ENCODE measurements at places on chromosomes 12 and 14. TPM values are rescaled to one million over a fixed set of nuclear protein-coding genes. Genes with fewer than 3 reads are reported as not detected.
A peak's percentile ranks its signal among the peaks of the same experiment; 100 is the strongest.

- no peak for DNase-seq
Observed at GRCh38 chr12:13913371-13913770, 68.0 kb downstream of the GRIN2B start.

DNA sequence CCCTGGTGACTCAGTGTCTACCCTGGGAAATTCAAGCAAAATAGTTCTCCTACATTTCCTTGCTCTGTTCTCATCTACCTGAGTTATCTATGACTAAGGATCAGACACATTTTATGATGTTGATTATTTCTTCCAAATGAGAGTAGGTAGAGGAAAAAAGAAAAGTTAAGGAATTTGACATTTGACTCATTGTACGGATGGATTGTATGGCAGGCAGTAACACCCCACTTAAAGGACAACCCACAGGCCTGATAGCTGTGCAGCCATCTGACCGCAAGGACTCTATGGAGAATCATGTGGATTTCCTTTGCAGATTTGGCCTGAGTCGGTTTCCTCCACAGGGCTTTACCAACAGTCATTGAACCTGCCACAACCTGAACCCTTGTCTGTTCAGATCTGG, 540.3 kb downstream of the BCL11B start:
- no peak for DNase-seq

DNA sequence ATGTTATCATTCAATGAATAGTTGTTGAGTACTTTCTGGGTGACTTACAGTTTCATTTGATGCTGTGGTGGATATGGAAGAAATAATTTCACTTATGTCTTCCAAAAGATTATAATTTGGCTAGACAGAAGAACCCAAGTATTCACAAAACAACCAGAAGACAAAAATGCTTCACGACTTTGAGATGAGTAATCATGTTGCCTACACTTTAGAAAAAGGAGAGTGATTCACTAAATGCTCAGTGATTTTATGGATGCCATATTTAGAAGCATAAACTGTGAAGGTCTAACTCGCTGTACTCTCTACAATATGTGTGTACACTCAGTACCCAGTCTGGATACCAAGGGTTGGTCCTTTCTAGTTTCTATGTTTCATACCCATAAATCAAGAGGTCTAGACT, 101.3 kb upstream of the E2F7 start:
- no peak for DNase-seq

DNA sequence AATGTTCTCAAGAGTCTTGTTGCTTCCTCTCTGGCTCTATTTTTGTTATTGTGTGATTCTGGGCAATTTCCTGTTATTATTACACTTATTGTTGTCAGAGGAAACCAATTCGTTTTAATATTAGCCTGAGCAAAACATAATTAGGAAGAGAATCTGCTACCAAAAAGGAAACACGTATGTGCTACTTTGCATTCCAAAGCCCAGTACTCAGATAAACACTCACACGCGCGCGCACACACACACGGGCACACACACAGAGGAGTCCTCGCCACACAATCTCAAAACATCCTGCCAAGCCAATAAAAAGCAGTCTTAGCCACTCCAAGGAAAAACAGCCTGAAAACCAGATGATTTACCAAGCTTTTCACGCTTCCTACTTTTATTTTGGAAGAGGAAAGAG, 400.7 kb downstream of the NUAK1 start:
- DNase-seq = peak; percentile 98

DNA sequence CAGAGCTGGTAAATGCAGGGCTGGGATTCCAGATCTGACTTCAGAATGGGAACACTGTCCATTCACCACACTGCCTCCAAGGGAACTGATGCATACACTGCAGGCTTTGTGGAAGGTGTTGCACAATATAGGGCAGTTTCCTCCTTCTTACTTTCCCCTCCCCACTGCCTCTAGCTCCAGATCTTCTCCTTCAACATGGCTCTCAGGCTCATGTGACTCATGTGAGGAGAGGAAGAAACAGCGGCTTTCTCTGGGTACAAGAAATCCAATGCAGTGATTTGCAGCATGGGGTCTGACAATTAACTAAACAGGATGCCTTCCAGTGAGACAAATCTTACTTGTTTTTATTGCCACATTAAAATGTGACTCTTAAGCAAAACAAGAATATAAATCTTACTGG, 447.6 kb upstream of the CCDC196 start:
- DNase-seq = no peak

KLHL33 gene
- 0.17 TPM for total RNA-seq

DNA sequence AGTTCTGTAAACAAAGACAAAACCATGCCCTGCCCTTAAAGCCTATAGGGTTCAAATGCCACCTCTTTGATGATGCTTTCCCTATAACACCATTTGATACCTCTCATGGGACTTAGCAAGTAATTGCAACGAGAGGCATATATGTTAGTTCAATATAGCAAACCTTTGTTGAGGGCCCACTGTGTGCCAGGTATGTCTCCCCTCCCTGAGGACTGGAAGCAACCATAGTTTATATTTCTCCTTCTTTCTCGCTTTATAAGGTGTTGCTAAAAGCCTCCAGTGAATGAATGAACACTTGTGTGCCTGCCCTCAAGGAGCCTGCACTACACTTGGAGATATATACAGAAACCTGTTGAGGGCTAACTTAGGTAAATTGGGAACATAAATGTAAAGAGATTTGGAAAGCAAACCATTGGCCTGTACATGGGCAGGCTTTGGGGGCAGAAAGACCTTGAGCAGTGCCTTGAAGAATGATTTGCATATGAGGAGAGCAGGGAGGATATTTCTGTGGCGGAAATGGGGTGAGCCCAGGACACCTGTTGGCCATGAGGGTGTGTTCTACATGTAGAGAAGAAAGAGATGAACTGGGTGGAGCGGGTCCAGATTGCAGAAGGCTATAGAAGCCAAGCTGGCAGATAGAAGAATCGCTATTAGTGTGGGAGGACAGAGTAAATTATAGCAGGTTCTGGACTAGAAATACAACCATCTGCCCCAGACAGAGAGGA, 1.8 kb upstream of the CKAP4 start:
- no peak for DNase-seq

GRCh38 chr14:71359823-71360222, 452.6 kb downstream of the PCNX1 start:
- DNase-seq = no peak

DDX23 gene
- total RNA-seq = 115 TPM

ZFHX2 gene
- 0.23 TPM for total RNA-seq

GRCh38 chr12:56257071-56257470, 1.1 kb downstream of the ANKRD52 start:
- no peak for DNase-seq

GRCh38 chr14:73788701-73789551, 62.7 kb upstream of the PTGR2 start:
- DNase-seq = no peak

- DNase-seq = no peak
Observed at GRCh38 chr14:105223770-105224544, 24.4 kb upstream of the BTBD6 start.

DACT1 gene
- 0.05 TPM for total RNA-seq

DNA sequence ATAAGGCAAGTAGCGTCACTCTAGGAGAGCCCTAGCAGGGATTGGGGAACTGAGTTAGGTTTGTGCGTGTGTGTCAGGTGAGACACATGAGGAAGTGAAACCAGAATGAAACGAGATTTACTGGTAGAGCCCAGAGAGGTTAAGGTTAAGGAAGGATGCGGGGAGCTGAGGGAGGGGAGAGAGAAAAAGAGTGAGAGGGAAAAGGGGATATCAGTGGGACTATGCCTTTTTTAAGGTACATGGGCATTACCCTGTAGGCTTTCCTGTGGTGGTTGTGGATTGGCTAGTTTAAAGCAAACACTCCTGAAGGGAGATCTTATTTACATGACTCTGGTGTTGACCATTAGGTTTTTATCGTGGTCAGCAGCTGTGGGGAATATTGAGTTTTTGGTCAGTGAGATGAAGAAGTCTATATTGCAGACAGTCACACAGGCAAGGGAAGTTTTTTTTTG, 13.9 kb downstream of the ZDHHC17 start:
- DNase-seq = no peak

DNA sequence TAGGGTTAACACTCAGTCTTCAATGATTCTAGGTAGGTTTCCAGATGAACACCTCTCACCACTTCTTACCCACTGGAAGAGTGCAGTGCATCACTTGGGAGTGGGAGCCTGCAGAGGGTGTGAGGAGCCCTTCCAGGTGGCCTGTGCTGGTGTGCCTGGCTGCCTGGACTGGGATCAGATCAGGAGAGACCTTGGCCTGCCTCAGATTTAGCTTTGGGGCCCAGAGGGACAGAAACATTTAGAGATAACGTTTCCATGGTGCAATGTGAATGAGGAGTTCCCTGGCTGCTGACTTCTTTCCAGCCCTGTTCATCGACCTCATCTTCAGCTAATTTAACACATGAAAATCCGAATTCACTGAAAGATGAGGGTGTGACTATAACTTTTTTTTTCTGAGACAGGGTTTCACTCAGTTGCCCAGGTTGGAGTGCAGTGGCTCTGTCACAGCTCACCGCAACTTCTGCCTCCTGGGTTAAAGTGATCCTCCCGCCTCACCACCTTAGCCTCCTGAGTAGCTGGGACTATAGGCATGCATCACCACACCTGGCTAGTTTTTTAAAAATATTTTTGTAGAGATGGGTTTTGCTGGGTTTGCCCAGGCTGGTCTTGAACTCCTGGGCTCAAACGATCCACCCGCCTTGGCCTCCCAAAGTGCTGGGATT, 53.6 kb downstream of the SUSD6 start:
- DNase-seq = no peak

SLC10A1 gene
- not detected for total RNA-seq

LRRC43 gene
- total RNA-seq = 0.85 TPM

DNA sequence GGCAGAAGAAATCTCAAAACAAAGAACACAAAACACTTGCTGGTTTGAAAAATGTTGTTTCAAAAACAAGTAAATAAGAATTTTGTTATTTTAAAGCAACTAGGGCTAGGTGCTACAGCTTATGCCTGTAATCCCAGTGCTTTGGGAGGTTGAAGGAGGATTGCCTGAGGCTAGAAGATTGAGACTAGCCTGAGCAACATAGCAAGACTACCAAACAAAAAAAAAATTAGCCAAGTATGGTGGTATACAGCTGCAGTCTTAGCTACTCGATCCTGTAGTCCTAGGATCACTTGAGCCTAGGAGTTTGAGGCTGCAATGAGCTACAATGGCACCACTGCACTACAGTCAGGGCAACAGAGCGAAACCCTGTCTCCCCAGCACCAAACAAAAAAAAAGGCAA, 32.6 kb upstream of the MTERF2 start:
- no peak for DNase-seq

DNA sequence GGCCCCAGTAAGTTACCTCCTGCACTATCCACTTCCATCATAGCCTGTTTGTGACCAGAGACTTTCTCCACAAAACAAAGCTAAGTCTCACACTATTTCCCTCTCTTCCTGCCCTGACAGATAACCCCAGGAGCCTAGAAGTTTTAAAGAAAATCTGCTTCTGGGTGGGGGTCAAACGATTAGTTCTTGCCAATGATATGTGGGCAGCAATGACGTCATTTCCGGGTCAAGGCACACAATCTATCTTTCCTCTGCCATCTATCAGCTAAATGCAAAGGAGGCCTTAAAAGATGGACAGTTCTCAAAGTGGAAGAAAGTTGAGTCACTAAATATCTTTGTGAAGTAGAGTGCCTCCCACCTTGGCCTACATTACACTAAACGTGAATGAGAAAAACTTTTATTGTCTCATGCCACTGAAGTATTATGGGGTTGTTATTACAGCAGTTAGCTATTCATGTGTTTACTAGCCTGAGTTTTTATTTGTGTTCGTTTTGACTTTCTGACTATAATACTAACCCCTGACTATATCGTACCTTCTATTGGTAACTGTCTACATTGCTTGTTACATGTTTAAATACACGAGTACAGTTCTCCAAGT, 86.2 kb downstream of the DENND5B start:
- DNase-seq = no peak
